EL (cell line): ENCODE measurements at places on chromosomes 7 and 10.

DNA sequence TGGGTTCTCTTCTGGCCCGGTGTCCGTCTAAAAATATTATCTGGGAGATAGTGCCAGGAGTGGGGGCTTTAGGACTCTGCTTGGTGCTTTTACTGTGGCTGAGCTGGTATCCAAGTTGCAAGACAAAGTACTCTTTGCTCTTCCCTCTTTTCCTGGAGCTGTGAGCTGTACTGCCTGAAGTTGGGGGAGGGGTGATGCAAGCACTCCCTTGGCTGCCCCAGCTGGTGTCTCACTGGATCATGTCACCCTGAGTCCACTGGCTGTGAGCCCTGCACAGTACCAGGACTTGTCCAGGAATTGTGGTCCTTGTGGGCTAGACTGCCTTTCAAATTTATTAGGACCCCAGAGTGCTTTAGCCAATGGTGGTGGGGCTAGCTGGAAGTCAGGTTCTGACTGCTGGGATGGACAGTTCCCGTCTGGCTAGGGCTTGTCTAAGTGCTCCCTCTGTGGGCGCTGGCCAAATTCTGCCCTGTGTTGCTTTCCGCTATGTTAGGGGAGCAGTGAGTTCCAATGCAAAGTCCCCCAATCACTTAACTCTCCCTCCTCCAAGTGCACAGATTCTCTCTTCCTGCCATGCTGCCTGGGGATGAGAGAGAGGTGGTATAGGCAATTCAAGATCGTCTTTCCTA is 13.1 kb downstream of the CC2D2B start:
- no peak for DNase-seq

DNA sequence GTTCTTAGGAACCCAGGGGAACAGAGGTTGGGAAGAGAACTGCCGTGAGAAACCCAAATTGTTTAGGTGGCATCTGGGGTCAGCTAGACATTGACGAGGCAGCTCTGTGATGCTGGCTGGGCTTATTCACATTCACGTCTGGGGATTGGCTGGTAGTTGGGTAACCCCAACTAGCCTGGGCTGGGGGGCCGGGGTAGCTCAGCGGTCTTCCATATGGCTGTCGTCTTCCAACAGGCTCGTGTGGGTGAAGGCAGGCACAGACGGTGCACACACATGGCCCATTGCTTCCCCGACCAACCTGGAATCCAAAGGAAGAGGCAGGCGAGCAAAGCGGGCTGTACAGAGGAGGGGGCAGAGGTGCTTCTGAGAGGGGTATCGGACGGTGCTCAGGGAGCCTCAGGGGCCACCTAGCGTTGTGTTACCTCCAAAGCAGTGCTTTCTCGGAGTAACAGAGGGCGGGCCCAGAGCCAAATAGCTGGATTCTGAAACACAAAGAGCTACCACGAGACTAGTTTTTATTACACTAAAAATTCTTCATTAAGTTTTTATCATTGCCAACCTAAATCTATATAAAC is 34.5 kb downstream of the MKI67 start:
- DNase-seq, result no peak

DNA sequence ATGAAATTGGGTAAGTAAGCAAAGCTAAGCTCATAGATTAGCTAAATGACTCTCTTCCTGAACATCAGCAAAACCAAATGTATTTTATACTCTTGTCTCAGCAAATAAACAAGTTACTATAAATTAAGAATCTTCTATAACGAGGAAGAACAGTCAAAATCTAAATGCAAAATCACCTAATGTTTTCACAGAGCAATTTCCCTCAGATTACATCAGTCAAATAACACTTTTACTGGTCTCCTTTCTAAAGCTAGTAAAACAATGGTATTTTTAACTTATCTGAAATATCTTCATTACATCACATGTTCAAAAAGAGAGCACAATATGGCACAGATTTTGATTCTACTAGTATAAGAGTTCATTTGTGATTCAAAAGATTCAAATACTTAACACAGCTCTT is 16.5 kb upstream of the GPR22 start:
- DNase-seq, result no peak

DNA sequence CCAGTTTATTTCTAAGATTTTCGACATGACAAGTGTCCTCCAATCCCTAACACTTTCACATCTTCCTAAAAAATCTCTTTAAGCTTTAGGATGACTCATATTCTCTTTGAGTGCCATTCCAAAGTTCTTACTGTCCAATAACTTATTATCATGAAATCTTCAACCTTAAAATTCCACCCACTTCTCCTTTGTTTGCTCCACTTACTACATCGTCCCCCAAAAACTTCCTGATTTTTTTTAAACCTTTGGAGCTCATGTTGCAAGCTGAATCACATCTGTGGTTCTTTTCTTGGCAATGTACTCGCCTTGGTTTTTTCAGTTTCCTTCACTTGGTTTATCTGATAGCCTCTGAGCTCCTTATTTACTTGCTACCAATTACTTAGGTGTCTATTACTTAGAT is 39.2 kb upstream of the JCAD start:
- DNase-seq, result peak; percentile 86

DNA sequence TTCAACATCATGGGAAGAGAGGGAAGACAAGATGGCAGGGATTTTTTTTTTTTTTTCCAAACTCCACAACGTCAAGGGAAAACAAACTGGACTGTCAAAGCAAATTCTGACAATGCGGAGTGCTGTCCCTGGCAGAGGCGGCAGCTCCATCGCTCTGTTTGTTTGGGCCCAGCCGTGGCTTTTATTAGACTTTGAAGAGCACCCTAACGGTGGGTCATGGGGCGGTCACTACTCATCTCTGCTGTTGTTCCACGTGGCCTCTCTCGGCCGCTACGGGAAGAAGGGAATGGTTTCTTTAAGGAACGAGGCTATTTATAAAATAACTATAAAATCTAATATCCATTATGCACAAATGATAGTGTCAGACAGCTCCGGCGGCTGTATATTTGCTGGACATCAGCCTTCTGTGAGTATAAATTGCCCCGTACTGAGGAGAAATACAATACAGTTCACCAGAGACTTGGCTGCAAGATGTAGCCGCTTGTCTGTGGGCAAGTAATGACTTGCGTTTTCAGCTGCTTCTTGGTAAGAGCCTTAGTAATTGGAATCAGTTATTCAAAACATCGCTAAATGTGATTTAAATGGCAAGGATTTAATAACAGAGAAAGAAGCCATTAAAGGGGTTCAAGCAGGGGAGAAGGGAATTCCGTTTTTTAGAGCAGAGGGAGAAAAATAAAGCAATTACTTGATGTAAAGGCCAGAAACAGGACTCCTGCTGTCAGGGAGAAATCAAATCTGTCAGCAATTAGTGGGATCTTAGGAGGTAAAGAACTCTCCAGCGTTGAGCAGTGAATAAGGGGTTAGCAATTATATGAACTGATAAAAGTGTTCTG is 61.7 kb upstream of the RAB11FIP2 start:
- no peak for DNase-seq

DNA sequence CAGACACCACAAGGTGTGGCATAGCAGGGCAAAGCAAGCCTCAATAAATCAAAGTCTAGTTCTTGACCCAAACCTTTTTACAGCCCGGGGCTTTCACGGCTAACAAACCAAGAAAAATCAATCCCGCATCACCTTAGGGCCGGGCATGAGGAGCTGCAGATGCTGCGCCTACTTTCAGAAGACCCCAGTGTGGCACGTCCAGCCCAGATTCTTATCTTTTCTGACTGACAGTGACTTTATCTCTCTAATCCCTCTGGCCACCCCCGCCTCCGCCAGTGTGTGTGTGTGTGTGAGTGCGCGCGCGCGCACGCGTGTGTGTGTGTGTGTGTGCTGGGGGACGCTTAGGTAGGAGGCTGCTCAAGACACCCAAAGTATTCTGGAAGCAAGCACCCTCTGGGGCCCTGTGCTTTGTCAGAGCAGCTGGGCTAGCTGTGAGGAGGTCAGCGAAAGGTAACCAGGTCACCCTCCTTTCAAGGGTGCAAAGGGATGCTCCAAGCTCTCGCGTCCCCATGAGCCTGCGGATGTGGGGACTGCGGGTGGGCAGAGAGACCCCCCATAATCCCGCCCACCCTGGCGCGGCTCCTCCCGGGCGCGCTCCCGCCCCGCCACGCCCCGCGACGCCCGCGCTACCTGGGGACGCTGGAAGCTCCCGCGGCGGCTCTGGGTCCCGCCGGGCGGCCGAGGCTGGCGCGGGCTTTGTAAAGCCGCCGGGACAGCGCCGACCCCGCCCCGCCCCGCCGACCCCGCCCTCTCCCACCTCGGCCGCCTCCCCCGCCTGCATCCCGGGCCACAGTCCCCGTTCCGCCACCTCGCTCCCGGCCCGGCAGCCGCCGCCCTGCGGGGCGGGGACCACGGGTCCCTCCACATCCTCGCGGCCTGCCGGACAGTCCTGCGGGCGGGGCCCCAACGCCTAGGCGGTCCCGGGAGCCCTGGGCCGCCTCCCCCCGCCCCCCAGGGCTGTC is 57.1 kb upstream of the RHOBTB1 start:
- peak; percentile 31 for DNase-seq

DNA sequence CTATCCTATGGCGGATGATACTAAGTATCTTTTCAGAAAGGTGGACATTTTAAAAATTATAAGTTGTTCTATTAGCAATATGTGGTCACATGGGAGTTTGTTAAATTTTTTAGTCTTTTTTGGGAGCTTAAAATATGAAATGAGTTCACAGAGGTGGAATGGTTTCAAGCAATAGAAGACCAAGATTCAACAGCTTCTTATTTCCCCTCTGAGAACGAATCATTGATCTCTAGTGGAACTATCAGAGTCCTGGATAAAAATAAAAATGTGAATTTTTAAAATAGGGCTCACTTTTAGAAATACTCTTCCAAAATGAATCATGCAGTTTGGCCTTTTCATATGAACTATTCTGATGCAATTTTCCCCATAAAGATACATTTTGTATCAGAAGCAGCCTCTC is 467.7 kb upstream of the KLF6 start:
- no peak for DNase-seq

GRCh38 chr7:12805518-12805928 is 118.1 kb downstream of the ARL4A start:
- no peak for DNase-seq
